HT-29 (cell line): ENCODE measurements at places on chromosomes 16 and 17.

DNA sequence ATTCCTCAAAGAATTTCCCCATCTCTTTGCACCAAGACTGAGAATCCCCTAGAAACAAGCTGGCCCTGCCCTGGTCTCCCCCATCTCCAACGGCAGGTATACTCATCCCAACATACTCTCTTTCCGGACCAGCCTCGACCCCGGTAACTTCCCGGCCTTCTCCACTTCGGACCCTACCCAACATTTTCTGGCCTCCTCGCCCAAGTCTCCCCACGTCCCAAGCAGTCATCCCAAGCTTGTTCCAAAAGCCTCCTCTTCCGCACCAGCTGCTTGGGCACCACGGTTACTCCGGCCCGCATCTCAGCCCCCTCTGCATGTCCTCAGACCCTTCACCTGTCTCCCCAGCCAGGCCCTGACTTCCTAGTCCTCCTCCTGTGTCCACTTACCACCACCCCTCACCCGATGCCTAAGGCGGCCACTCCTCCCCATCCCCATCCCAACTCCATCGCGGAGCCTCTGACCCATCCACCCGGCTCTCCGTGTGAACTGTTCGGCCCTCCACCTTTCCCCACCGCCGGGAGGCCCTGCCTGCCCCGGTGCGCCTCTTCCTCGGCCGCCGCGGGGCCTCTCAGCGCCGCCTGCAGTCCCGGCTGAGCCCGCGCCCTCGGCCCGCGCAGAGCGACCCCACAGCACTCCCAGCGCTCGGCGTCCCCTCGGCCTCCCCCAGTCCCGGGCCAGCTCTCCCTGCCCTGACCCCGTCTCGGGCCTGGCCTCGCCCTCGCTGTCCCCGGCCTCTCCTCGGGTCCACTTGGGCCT is 994 bp downstream of the PITPNA start:
- no peak for DNase-seq

GRCh38 chr17:53807286-53807685 is 15.4 kb upstream of the KIF2B start:
- DNase-seq, result no peak

DNA sequence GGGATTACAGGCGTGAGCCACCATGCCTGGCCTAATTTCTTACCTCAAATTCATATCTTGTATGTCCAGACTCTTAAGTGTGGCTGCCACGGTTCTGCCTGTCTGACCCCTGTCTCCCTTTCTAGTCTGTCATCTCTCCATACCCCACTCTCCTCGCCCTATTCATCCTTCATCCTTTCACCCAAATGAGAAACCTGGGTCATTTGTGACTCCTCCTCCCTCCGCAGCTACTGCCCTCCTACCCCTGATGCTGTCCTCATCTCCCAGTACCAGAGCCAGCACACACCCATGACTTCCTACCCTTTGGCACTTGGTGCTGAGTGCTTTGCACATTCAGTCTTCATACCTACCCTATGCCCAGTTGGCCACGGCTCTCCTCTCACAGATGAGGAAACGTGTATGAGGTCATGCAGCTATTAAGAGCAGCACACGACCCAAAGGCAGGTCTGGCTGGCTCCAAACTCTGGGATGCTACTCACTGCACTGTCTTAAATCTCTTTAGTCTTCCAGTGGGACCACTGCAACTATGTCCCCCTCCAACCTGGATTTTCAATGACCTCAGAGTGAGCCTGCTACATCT is 1.6 kb downstream of the SPATA32 start:
- no peak for DNase-seq

GRCh38 chr17:27762527-27763305 is 37.6 kb downstream of the NOS2 start:
- peak; percentile 15 for DNase-seq

- no peak for DNase-seq
Measured at GRCh38 chr16:53968454-53968853, 264.5 kb downstream of the FTO start.

GRCh38 chr16:64751906-64752305 is 370.0 kb downstream of the CDH11 start:
- DNase-seq, result no peak

- DNase-seq, result no peak
Measured at GRCh38 chr16:67531247-67531646, 2.6 kb downstream of the RIPOR1 start.

DNA sequence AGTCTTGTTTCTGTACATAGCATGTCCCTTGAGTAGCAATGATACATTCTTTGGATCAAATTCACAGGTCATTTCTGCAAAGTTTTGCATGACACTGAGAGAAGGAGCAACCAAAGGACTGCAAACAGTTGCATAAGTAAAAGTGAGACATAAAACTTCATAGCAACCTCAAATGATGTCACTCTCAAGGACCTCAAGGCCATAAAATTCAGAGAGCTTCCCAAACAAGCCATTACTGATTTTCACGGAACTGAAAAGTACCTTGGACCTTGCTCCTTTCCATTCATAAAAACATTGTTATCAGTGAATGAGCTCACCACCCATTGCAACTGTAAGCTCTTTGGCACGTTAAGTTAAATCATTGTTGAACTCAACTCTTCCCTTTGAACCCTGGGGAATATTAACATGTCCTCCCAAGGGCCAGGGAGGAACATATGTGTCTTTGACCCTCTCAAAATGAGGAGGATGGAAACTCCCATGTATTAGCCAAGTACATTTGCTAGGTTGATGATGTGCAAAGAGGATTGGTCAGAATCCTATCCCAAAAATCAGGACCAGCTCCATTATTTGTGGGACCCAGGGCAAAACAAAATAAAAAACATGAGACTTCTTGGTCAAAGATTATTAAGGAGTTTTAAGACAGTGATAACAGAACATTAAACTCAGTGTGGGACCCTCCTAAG is 275.0 kb upstream of the DYNLRB2 start:
- DNase-seq, result peak; percentile 82
